ENCODE measurements at places on chromosomes 6 and 20. TPM values are rescaled to one million over a fixed set of nuclear protein-coding genes. Genes with fewer than 3 reads are reported as not detected.

PLA2G7 gene
- total RNA-seq, result not detected

KCNQ5 gene
- total RNA-seq, result 7.2 TPM

PSORS1C2 gene
- total RNA-seq, result not detected

PRELID3B gene
- 80.4 TPM for total RNA-seq

NPEPL1 gene
- total RNA-seq, result 30.4 TPM

NCOA7 gene
- 45.3 TPM for total RNA-seq

COL20A1 gene
- total RNA-seq, result not detected

FOXF2 gene
- total RNA-seq, result not detected

DDX43 gene
- total RNA-seq, result 1.3 TPM

EMILIN3 gene
- total RNA-seq, result not detected

GJA1 gene
- not detected for total RNA-seq

VTA1 gene
- 42.3 TPM for total RNA-seq

C6orf47 gene
- 27.2 TPM for total RNA-seq

FAM184A gene
- 6.0 TPM for total RNA-seq

SLC22A1 gene
- total RNA-seq, result 0.82 TPM

PBOV1 gene
- total RNA-seq, result not detected

OXT gene
- not detected for total RNA-seq

ALDH5A1 gene
- total RNA-seq, result 6.5 TPM

FAM209B gene
- total RNA-seq, result 1.3 TPM

LY6G6F gene
- not detected for total RNA-seq

HSPA12B gene
- total RNA-seq, result not detected

SIRPA gene
- total RNA-seq, result not detected

IL17A gene
- not detected for total RNA-seq

GRM1 gene
- not detected for total RNA-seq

LINC00237 gene
- total RNA-seq, result not detected
